Trophoblast cell (in vitro differentiated cells and primary cell): ENCODE measurements at places on chromosomes 3 and 15.

GRCh38 chr3:54928046-54928770 lies at the start of gene LRTM1:
TSS of gene LRTM1 (minus strand) at chr3:54928059. CDS start at chr3:54927911, 148 bp downstream.
- no peak for DNase-seq

GRCh38 chr3:157573281-157573680 lies 70.1 kb upstream of the VEPH1 start:
- no peak for DNase-seq

- DNase-seq = no peak
Observed at GRCh38 chr15:69298354-69298696, 387 bp upstream of the PAQR5 start.

DNA sequence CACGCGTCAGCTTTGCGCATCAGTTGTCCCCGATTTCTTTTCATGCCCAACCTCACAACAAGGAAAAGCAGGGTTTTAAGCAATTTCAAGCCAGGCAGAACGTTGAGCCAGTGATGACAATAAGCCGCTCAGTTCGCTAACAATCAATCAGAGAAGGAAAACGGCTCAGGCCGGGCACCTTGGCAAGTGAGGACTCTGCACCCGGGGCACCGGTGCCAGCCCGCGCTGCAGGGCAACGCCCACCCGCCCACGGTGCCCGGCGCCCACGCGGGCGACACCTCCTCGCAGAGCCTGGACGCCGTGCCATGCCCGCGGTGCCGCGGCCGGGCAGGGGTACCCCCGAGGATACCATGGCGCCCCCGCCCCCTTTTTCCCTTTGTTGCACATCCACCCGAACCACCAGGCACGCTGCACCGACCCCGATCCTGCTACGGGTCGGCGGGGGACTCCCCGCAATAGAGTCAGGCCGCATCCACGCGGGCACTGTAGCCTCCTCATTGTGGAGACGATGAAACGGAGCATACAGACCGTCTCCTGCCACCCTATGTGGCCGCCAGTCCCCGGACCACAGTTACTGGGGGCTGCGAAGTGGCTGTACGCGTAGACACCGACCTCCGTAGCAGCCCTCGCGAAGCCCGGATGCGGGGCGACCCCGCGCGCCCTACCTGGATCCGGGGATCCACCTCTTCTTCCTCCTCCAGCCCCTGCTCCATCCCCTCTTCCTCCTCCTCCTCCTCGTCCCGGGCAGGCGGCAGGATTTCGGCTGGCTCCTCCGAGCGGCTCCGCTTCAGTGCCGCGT lies 581 bp downstream of the SH3BP5 start:
- no peak for DNase-seq

DNA sequence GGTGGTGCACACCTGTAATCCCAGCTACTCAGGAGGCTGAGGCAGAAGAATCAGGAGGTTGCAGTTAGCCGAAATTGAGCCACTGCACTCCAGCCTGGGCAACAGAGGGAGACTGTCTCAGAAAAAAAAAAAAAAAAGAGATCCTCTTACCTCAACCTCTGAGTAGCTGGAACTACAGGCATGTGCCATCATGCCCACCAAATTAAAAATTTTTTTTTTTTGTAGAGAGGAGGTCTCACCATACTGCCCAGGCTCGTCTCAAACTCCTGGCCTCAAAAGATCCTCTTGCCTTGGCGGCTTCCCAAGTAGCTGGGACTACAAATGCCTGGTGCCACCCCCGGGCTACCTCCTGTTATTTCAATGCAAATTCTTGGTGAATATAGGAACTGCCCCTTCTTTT lies 1.5 kb downstream of the UMPS start:
- DNase-seq = no peak

- no peak for DNase-seq
Observed at GRCh38 chr15:53627279-53627678, 132.2 kb downstream of the WDR72 start.

GRCh38 chr15:38062696-38063095 lies 128.3 kb downstream of the TMCO5A start:
- no peak for DNase-seq

- no peak for DNase-seq
Observed at GRCh38 chr15:60580073-60580472, 101.1 kb upstream of the ICE2 start.
